ENCODE measurements at places on chromosomes 7 and 10.

DNA sequence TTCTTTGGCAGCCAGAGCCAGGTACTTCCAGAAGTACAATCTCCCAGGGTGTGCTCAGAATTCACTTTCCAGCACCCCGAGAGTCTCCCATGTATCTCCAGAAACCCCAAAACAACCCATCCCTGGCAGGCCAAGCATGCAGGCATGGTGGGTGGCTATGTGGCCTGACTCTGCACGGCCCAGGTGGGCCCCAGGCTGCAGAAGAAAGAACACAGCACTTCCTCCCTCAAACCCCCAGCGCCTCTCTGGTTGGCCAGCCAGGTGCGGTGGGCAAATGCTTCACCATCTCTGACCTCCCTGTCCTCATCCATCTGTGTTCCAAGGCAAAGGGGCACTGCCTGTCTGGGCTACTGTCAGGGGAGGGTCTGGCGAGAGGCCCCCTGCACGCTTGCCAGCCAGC lies 100.3 kb downstream of the MKI67 start:
- no peak for DNase-seq

DNA sequence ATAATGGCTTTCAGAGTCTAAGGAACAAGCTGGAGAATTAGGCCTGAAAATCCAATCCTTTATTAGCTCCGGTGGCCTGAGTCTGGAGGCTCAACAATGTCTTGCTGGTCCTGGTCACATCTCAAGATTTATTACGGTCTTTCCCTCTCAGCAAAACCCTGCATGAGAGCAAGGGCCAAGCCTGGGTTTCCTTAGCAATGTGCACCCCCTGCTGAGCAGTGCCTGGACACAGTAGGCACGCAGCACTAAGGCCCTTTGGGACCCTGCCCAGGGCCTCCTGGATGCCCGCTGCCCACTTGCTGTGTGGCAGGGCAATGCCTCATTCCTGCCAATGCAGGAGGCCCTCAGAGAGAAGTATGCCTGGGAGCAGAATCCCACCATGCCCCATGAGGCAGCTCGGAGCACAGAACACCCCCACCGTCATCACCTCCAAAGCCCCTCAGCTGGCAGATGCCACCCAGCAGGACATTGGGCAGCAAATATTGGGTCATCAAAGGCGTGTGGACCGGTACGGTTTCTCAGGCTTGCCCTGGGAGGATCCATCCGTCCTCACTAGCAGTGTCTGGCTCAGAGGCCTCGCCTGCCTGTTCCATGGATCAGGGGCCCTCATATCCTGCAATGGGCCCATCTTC lies 156.4 kb downstream of the OAT start:
- DNase-seq, result no peak

DNA sequence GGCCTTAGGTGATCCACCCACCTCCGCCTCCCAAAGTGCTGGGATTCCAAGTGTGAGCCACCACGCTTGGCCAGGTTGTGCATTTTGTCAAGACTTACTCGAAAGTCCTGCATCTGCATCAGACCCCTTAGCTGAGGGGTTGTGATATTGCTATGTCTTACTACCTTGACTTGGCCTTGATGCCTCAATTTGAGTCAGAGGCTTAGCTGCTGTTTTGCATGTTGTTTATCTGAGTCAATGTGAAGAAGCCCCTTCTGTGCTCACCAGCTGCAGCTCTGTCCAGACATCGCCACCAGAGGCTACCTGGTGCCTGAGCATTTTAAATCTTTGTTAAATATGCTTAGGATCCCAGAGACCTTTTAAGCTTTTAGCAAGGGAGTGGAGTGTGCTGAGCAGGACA lies 18.1 kb downstream of the UBE2D4 start:
- no peak for DNase-seq

DNA sequence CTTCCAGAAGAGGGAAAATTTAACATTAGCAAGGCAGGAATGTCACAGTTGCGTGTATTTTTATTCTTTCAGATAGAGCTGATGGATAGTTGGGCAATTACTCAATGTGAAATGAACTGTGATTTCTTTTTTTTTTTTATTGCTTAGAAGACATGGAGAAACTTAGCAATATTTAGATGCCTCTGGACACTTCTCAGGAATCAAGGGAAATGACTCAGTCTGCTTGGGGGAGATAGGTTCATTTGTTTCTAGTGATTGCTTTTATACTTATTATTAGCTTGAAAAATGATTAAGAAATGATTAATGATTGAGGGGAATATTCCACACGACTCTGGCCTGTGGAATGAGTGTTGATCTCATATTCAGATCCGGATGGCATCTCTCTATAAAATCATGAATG lies 33.1 kb upstream of the TBX20 start:
- no peak for DNase-seq

GRCh38 chr10:79488870-79489269 lies 23.5 kb upstream of the EIF5AL1 start:
- no peak for DNase-seq

GRCh38 chr7:85424298-85424697 lies 237.4 kb upstream of the SEMA3D start:
- DNase-seq, result no peak

GRCh38 chr7:33760834-33761233 lies 144.5 kb upstream of the BMPER start:
- DNase-seq, result no peak

- no peak for DNase-seq
Observed at GRCh38 chr10:89030791-89031190, 40.2 kb downstream of the FAS start.

- DNase-seq, result no peak
Observed at GRCh38 chr7:33177876-33178275, 48.5 kb downstream of the BBS9 start.

DNA sequence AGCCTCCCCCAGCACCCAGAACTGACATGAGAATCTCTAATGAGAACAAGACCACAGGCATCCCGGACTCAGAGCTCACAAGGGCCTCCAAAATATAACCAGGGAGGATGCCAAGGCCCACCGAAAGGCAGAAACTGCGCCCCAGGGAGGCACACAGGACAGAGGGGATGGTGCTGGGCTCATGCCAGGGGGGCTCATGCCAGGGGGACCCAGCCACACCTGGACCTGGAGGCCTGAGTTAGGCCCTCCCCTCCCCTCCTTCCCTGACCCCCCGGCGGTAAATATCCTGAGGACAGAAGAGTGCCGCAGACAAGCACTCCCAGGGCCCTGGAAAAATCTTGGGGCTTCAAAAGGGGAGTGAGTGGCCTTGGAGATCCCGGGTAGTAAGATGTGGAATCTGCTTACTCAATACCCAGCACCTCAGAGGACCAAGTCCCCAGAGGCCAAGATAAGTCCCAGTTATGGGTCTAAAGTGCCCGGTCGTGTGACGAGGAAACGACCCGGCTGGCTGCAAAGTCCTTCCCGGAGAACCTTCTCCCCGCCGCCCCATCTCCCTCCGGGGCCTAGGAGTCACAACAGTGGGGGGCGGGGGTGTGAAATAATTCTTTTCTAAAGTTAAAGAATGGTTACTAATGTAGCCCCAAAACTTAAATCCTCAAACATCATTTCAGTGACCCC lies 11.9 kb downstream of the PDGFA start:
- DNase-seq, result no peak

DNA sequence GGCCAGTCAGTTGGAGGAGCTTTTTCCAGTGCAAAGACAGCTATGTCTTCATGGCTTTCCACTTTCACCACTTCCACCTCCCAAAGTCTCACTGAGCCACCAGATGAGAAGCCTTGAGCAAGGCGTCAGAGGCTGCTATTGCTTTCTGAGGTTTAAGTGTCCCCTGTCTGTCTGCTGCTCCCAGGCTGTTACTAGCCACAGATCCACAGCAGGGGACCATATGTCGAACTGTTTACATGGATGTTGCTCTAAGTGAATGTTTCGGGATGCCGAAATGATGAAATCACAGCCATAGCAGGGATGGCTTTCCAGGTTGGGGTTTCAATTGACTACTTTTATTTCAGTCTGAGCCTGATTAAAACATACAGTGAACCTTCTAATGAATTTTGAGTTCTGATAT lies 88.5 kb downstream of the AVL9 start:
- DNase-seq, result no peak

DNA sequence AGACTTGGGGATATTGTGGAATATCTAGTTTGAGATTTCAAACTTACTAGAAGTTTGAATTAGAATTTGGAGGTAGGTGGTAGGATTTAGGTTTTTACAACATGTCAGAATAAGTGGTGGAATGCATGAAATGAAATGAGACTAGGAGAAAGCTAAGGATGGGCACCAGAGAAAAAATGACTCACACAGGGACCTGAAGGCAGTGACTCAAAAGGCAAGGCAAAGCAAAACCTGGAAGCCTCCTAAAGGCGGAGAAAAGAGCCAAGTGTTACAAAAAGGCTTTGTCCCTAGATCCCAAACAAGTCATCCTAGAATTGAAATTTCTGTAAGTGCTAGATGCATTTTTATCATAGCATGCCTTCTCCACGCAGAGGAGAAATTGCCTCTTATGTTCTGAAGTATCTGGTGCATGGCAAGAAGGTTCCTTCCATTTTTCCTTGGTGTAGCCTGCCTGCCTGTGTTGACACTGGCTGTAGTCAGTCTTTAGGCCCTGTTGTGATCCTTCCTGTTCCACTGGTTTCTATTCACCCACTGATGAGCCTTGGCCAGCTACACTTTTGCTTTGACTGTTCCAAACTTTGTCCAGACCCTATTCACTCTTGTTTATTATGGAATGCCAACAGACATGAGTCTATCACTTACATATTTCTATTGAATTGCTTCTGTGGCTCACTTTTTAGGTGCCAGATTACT lies 109.3 kb downstream of the ETV1 start:
- DNase-seq, result no peak

DNA sequence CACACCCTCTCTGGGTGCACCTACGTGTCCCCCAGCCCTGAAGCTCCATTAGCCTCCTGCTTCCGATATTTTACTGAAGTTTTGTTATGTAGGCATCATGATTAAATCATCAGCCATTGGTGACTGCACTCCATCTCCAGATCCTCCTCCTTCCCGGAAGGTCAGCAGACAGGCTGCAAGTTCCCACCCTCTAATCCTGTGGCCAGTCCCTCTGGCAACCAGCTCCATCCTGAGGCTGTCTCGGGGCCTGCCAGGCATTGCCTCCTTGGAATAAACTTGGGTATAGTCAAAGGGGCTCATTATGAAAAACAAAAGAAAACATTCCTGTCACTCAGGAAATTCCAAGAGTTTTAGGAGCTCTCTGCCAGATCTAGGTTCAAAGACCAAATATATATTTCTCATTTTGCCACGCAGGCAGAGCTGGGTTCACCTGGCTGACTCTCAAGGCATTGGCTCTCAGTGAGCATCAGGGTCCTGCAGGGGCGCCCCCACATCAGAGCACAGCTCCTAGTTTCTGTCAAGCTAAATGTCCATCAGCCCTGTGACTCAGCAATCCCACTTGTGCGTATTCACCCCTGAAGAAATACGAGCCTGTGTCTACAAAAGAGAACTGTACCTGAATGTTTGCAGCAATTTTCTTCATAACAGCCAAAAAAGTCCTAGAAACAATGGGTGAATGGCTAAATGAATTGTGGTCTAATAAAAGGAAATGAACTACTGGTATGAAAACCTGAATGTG lies 27.4 kb upstream of the TMEM72 start:
- no peak for DNase-seq

DNA sequence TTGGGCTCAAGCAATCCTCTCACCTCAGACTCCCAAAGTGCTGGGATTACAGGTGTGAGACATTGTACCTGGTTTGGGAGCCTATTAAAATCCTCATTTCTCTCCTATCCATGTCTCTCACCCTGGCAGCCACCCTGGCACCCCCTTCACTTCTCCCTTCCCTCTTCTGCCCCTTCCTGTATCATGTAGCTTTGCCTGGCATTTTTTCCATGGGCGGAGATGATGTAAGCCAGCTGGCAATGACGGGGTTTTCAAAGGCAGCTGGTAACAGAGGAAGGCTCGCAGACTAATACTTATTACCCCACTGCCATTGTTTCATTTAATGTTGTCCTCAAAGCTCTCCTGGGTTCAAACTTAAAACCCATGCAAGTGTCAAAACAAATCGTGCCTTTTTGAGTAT lies 61.9 kb downstream of the RGS10 start:
- no peak for DNase-seq

DNA sequence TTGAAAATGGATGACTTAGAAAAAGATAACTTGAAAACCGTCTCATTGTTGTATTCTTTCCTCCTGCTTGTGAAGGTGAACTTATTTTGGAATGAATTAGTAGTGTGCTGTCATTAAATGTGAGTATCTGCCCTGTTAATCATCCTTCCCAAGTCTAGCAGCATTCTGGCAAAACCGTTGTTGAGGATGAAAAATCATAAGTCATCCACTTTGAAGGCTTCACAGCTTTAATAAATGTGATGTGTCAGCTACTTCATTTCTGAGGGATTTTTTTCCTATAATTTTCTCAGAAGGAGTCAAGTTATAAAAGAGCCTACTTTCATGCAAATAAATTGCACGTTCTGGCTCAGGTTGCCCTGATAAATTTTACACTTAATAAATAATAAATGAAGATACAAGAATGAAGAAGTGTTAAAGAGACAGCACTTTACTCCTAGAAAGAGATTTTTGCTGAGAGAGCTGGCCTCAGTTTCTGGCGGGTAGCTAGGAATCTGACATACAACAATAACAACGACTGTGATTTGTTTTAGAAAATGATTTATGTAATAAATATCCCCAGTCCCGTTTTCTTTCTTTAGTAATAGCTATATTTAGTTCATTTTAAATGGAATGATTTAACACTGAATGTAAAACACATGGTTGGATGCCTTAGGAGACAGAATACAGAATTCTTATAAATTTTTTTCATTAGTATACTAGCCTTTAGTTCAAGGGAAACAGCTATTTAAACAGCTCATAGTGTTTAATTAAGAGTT lies 516.5 kb upstream of the KLF6 start:
- no peak for DNase-seq

GRCh38 chr10:31075881-31076609 lies 44.4 kb upstream of the ZNF438 start:
- no peak for DNase-seq

- DNase-seq, result no peak
Observed at GRCh38 chr10:127564644-127565043, 15.5 kb downstream of the NPS start.

GRCh38 chr10:28248092-28248491 lies 54.8 kb downstream of the MPP7 start:
- no peak for DNase-seq

DNA sequence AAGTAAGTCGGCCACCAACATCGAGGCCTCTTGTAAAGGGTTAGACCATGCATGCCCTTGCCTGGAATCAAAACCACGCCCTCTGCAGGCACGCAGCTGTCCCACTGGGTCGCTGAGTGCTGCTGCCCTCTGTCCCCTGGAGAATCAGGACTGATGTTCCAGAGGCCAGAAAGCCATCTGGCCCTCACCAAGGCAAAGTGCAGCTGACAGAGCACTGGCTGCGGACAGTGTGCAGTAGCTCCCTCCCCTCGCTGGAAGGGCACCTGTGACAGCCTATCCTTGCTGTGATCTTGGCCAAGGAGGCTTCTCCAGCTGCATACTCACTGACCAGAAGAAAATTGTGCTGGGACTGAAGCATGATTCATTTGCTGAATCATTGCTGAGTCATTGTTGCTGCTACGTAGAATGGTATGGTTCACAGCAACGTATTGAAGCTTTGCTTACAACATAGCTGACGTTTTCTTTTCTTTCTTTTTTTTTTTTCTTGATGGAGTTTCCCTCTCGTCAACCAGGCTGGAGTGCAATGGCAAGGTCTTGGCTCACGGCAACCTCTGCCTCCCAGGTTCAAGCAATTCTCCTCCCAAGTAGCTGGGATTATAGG lies 30.4 kb downstream of the DDC start:
- no peak for DNase-seq

GRCh38 chr10:132394936-132395703 lies 1.9 kb upstream of the PWWP2B start:
- no peak for DNase-seq

All from esophagus squamous epithelium (tissue), 5 donors.